ENCODE measurements at places on chromosomes 6 and 20.

GRCh38 chr6:44475779-44476434, 88.4 kb downstream of the CDC5L start:
- DNase-seq: peak; percentile 93

- no peak for DNase-seq
Observed at GRCh38 chr20:63345328-63346100, 15.6 kb downstream of the CHRNA4 start.

- peak; percentile 41 for DNase-seq
Observed at GRCh38 chr6:56314683-56315523, 67.5 kb upstream of the COL21A1 start.

DNA sequence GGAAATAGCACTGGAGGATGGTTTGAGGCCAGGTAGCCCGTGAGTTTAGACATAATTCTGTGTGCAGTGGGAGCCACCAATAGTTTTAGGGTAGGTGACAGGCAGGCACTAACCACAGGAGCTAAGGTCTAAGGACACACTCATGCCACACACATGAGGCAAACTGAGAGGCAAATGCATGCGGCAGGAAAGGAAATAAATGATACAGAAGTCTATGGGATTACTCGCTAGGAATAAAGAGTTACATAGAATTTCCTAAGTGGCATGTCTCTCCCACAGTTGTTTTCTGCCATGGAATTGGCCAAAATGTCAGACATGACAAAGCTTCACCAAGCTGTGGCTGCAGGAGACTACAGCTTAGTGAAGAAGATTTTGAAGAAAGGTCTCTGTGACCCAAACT, 4.9 kb downstream of the ANKRD66 start:
- DNase-seq: no peak

DNA sequence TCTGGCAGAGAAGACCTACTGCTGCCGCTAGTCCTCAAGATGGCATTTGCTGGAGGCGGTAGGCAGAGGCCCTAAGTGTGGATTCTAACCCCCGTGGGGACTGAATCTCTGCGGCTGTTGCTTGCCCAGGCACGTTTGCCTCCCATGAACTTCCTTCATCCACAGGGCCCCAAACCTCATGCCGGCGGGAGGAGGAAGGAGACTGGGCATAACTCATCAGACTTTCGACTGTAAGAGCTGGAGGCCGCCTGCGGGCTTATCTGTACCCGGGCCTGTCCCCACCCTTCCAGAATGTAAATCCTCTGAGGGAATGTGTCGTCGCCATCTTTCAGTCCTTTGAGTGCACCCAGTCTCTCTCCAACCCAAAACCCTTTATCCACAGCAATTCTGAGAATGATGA, 990 bp downstream of the ZFP57 start:
- DNase-seq: no peak

DNA sequence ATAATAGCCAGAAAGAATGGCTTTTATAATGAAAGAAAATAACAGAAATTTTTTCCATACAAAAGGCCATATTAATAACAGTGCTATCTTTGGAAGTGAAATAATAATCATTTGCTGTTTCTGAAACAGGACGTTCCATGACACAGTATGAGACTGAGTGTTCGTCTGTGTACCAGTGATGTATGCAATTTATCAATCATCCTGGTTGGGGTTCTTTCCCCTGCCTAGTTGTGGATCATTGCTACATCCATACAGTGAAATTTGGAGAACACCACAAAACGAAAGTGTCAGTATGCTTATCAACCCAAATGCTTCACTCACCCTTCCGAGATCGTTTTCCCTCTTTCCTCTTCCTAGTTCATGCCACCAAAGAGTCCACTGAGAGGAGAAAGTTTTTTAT, 151.4 kb upstream of the PRDM1 start:
- no peak for DNase-seq

DNA sequence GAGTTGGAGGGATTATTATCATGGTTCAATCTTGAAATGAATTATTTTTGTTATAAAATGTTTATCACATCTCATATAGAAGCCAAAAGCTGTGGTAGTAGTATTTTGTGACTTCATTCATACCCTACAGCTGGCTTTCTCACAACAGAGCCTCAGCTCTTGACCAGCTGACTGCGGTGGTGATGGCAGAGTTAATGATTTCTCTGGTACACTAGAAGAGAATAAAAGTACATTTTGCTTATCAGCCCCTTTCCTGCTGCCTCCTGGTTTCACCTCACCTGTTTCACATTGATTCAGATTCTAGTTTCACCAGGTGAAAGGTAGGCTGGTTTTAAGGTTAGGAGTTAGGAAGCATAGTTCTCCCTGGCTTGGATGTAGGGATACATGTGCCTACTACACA, 55.7 kb downstream of the AFG1L start:
- DNase-seq: no peak

- DNase-seq: no peak
Observed at GRCh38 chr6:7343546-7344475, 30.8 kb upstream of the SSR1 start.

- DNase-seq: no peak
Observed at GRCh38 chr6:137685798-137686375, 181.2 kb upstream of the TNFAIP3 start.

- DNase-seq: no peak
Observed at GRCh38 chr20:19807191-19807945, 49.3 kb downstream of the RIN2 start.

- DNase-seq: peak; percentile 7
Observed at GRCh38 chr20:17617868-17618672, 48.2 kb downstream of the DSTN start.

- DNase-seq: no peak
Observed at GRCh38 chr20:17721802-17722486, 22.2 kb downstream of the BANF2 start.

GRCh38 chr20:4808872-4809271, 87.2 kb downstream of the PRND start:
- DNase-seq: no peak

DNA sequence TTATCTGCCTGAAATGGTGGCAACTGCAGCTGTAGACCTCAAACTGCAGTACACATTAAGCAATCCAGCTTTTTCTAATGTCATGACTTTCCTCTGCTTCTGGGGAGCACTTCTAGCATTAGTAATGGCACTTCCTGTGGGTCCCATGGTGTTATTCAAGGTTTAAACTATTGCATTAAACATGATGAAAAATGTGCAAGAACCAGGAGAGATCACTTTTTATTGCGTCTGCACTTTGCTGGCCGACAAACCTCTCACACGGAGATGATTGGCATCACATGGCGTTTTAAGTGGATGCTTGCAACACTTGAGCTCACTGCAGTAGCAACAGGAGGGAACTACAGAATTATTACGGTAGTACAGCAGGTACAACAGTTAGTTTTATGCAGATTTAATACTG, 148.4 kb downstream of the HIVEP2 start:
- peak; percentile 37 for DNase-seq

DNA sequence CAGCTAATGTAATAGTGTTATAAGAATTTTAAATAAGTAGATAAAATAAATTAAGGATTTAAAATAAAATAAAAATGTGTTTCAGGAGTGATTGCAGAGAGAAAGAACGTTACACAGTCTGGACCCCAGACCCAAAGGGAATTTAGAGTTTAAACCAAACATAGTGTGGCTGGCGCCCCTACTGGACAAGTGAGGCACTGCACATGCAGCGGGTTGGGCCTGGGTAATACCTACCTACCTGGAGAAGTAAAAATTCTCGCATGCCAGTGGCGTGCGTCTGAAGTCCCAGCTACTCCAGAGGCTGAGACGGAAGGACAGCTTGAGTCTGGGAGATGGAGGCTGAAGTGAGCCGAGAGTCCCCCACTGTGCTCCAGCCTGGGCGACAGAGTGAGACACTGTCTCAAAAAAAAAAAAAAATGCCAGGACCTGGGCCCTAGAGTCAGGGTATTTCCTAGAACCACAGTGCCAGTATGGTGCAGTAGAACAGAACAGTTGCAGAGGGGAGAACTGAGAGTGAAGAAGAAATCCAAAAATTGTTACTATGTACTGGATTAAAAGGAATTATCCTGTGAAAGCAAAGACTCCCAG, 71.4 kb upstream of the TCF21 start:
- no peak for DNase-seq

DNA sequence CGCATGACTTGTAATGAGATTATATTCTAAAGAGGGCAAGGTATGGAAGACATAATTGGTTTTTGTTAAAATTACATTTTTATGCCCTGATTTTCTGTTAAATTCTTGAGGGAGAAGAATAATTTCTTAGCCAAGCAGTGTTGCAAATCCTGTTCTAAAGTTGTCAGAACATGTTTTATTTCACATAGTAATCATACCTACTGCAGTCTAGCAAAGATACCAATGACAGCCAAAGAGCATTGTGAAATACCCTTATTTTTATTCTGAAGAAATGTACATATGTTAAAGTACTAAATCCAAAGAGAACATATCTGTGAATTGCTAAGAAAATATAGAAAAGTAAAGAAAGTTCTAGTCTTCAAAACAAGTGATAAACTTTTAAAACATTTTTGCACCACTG, 39.6 kb upstream of the SMIM8 start:
- no peak for DNase-seq

DNA sequence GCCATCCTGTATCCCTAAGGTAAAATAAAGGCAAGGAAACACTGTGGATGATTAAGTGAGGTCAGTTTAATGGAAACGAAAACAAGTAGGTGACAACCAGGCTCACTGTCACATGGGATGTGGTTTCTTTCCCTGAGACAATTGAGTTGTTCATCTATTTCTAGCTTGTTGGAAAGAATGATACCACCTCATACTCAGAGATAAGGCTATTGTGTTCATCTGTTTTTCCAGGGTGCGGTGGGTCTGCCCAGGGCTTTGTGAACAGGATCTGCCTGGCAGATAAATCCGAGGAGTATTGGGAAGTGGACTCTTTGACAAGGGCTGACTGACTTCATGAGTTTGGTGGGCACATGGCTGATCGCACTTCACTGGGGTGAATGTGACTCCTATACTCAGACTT, 80.8 kb upstream of the TIAM2 start:
- DNase-seq: no peak

DNA sequence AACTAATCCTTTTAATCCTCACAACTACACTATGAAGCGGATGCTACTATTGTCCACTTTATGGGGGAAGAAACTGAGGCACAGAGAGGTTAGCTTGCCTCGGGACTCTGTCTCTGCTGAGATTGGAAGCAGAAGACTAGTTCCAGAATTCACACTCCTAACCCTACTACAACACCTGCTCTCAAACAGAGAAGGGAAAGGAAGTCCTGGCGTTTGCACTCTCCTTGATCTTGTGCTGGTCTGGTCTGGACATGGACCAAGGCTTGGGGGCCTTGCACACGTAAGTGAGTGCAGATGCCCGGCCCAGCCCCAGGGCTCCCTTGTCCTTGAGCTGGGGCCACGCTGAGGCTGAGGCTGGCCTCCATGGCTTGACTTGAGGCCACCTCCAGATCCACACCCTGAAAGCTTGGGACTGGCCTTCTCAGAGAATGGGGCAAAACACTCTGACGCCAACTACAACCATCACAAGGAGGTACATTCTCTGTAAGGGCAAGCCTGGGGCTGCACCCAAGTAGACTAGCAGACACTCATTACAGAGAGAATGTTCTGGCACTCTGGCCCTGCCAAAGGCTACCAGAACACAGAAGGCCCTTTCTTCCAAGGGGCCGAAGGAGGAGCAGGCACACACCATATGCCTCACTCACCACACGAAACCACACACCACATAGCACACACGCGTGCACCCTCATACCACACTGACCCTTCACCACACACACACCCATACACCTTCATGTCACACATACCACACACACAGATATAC, 33.3 kb upstream of the EZR start:
- DNase-seq: no peak

GRCh38 chr6:35128496-35128895, 12.6 kb downstream of the TCP11 start:
- DNase-seq: no peak

DNA sequence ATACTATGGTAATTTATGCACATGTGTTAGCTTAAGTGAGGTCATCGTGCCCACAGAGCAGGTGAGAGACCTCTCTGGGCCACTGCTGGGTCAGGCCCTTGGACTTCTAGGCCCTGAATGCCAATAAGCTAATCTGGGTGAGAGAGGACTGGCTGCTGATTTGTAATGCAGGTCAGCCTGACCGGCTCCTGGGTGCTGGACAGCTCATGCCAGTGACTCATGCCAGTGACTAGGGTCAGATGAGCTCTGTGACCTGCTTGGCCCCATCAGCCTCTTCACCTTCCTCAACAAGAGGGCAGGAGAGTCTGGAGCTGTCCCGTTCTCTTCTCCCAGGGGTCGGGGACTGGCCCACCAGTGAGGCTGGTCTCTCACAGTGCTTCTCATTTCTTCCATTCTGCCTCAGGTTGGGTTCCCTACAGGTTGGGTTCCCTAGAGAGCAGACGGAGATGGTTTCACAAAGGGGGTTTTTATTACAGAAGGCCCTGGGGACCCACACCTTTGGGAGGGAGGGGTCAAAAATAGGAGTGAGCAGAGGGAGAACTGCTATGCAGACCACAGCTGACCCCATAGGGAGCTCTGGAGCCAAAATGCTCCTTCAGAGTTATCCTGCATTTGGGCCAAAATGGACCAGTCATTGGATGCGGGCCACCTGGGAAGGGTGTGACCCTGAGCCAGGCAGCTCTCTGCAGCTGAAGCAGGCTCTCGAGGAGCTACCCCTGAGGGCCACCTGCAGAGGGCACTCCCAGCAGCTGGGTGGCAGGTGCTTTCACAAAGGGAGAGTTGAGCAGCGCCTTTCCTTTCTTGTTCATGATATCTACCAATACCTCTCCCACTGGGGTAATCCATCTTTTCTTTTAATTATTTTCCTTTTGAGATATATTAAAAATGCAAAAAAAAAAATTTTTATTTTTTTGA, 2.2 kb upstream of the OXT start:
- DNase-seq: no peak

GRCh38 chr20:23227274-23227673, 123.3 kb upstream of the NXT1 start:
- no peak for DNase-seq

DNA sequence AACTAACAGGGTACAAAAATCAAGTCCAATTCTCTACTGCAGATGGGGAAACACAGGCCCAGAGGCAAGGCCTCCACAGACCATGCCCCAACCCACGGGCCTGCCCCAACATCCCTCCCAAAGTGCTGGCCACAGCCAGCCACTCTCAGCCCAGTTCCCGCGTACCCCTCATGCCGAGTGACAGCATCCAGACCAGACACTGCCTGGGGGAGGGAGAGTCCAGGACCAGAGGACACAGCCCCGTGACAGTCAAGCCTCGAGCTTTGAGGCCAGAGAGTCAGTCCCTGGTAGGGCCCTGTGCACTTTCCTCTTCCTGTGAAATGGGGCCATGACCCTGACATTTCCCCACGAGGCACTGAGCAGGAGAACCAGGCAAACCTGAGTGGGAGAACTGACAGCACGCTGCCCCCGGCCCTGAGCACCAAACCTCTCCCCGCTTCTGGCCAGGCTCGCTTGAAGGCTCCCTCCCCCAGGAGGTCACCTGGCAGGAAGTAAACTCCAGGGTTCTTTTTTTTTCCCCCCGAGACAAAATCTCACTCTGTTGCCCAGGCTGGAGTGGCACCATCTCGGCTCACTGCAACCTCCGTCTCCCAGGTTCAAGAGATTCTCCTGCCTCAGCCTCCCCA, 4.9 kb downstream of the MYL9 start:
- no peak for DNase-seq

Data from kidney (tissue), 22 donors.